ENCODE measurements at places on chromosomes 1 and 21. TPM values are rescaled to one million over a fixed set of nuclear protein-coding genes. Genes with fewer than 3 reads are reported as not detected.

Gene POU3F1
- total RNA-seq, result not detected

Gene PROK1
- not detected for total RNA-seq

Gene LIN28A
- total RNA-seq, result not detected

Gene SMIM12
- 19.3 TPM for total RNA-seq

Gene LCE2C
- total RNA-seq, result not detected

Gene LRRC38
- total RNA-seq, result not detected

Gene CADM3
- total RNA-seq, result not detected

DNA sequence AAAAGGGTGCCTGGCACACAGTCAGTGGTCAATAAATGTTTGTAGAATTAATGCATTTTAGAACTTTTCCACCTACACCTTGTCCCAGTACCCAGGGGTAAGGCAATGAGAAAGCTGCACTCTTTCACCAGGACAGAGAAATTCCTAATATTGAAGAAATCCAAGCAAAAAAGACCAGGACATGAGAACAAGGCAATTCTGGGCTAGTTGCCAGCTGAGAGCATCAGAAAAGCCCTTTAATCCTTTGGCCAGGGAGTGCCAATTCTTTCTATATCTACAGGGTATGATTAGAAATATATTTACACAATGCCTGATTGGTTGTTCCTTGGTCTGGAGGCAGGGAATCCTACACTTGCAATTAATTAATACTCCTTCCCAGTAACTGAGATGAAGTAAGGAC lies 492.4 kb upstream of the NFIA start:
- H3K27me3 ChIP-seq, result no peaks in the 10 kb centered on the region
- no peak for DNase-seq
- no peak overlapping the region for H3K4me3 ChIP-seq
- H3K27ac ChIP-seq, result no peak overlapping the region

DNA sequence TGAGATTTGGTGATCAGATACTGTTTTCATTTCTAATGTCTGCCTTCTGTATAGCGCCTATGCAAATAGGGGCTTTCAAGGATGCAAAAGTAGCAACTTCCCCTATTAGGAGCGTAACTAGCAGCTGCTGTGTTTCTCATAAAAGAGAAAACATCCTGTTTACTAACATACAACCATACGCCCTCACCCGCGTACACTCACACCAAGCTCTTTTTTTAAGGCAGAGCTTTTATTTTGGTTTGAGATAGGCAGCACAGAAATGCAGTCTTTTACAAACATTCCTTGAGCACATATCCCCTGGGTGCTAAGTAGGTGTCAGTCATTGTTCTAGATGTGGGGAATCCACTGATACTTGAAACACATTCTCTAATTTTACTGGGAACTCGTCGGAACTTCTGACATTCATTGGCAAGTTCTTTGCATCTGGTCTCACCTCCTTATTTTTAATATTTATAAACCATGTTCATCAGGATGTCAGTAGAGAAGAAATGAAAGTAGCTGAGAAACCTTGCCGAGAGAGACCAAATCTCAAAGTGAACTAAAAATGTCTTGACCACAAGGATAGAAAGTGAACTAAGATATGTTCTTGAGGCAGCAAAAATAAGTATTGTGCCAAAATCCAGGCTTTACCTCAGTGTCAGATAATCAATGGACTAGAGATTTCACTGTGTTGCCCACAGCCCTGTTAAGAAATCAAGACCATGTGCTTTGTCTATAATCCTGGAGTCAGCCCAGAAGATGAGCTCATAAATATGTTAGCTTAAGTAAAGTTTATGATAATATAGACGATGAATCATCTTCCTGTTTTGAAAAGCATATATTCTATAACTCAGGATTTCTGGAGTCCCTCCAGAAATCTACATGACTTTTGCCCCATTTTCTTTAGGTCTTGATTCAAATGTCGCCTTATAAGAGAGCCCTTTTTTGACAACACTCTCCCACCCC lies 350.9 kb downstream of the ST6GALNAC3 start:
- H3K36me3 ChIP-seq, result no peaks in the 10 kb centered on the region
- no peak for DNase-seq
- no peaks in the 10 kb centered on the region for H3K4me1 ChIP-seq

GRCh38 chr1:22852144-22852655 lies 120.5 kb downstream of the LACTBL1 start:
- DNase-seq, result no peak
- no peaks in the 10 kb centered on the region for H3K4me1 ChIP-seq
- no peaks in the 10 kb centered on the region for H3K27me3 ChIP-seq
- no peak overlapping the region for H3K27ac ChIP-seq
- H3K4me3 ChIP-seq, result no peak overlapping the region
- H3K36me3 ChIP-seq, result no peaks in the 10 kb centered on the region

GRCh38 chr1:170174395-170174794 lies 28.6 kb downstream of the NTMT2 start:
- H3K36me3 ChIP-seq, result no peaks in the 10 kb centered on the region
- H3K27me3 ChIP-seq, result no peaks in the 10 kb centered on the region
- no peaks in the 10 kb centered on the region for H3K4me1 ChIP-seq
- H3K4me3 ChIP-seq, result no peak overlapping the region
- H3K27ac ChIP-seq, result no peak overlapping the region

DNA sequence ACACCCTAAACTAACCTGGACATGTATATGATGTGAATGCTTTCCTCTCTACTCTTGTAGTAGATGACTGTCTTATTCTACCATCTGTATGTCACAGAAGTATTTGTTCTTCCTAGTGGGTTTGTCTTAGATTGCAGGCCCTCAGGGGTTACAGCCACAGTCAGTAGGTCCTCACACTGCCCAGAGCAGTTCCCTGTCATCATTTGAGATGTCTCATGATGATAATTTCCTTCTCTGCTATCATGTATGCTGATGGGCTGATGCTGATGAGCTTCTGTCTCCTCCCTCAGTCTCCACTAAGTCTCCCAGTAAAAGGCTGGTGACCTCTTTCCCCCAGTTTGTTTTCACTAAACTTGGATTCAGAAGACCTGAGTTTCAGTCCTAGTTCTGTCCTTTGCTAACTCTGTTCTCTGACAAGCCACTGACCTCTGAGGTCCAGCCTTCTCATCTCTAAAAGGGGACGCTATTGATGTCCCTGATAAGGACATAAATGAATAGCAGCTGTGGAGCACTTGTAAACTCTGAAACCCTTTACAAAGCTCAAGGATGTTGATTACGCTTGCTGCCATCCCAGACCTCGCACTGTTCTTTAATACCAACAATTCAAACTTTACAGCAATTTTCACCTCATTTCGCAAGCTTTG lies 3.1 kb upstream of the ETV3 start:
- H3K27ac ChIP-seq, result no peak overlapping the region
- no peaks in the 10 kb centered on the region for H3K36me3 ChIP-seq
- no peak overlapping the region for H3K4me3 ChIP-seq
- no peaks in the 10 kb centered on the region for H3K27me3 ChIP-seq
- DNase-seq, result no peak

DNA sequence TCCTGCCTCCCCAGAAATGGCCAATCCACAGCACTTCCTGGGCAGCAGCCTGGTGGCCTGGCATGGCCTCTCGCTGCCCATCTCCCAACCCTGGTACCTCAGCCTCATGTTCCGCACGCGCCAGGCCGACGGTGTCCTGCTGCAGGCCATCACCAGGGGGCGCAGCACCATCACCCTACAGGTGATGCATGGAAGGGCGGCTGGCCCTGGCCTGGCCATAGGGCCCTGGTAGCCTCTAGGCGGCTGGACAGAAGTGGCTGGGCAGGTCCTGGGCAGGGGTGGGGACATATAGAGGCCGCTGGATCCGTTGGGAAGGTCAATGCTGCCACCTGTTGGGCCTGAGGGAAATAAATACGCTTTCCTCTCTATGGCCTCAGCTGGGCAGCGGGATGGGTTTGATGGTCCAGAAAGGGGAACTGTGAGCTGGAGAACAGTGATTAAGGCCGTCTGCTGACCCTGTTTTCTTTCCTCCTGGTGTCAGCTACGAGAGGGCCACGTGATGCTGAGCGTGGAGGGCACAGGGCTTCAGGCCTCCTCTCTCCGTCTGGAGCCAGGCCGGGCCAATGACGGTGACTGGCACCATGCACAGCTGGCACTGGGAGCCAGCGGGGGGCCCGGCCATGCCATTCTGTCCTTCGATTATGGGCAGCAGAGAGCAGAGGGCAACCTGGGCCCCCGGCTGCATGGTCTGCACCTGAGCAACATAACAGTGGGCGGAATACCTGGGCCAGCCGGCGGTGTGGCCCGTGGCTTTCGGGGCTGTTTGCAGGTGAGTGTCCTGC lies 14.4 kb downstream of the CELSR2 start:
- peaks cover 10% of the 10 kb centered on the region for H3K4me1 ChIP-seq
- H3K36me3 ChIP-seq, result no peaks in the 10 kb centered on the region
- peak; percentile 96 for DNase-seq
- H3K4me3 ChIP-seq, result no peak overlapping the region
- H3K27me3 ChIP-seq, result no peaks in the 10 kb centered on the region

- H3K4me1 ChIP-seq, result no peaks in the 10 kb centered on the region
- no peaks in the 10 kb centered on the region for H3K27me3 ChIP-seq
- DNase-seq, result no peak
- no peaks in the 10 kb centered on the region for H3K36me3 ChIP-seq
- no peak overlapping the region for H3K4me3 ChIP-seq
These were observed 37.7 kb upstream of the KCNJ15 start for GRCh38 chr21:38219049-38219628.

DNA sequence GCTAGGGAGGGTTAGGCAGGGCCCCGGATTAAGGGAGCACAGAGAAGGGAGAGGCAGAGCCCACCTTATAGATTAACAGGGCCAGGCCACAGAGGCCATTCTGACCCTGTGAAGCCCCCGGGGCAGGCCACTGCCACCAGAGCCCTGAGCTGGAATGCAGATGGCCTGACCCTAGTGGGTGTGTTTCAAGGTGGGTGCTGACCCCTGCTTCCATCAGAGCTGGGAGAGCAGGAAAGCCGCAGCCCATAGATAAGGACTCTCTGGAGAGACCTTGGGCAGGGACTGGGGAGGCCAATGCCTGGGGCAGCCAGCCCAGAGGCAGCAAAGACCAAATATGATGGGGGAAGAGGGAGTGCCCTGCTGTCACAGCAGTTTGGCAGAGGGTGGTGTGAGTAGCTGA lies 35.9 kb downstream of the NCMAP start:
- no peak overlapping the region for H3K4me3 ChIP-seq
- H3K27me3 ChIP-seq, result no peaks in the 10 kb centered on the region
- no peak for DNase-seq

- no peak overlapping the region for H3K27ac ChIP-seq
- H3K36me3 ChIP-seq, result no peaks in the 10 kb centered on the region
- DNase-seq, result no peak
- no peaks in the 10 kb centered on the region for H3K27me3 ChIP-seq
These were observed 1423.9 kb upstream of the PRMT6 start for GRCh38 chr1:105632342-105633196.

DNA sequence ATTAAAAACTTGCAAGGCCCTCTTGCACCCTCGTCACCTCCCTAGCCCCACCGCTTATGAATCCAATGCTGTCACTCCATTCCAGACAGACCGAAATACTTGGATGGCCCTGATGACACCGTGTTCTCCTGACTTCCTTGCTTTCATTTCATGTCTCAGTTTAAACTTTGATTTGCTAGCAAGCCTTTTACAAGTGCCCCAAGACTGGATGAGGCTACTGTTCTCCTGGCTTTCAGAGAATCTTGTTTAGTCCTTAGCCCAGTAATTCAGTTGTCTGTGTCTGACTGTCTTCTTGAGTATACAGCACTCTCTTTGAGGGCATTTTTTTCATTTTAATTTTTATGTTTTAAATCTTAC lies 824 bp upstream of the IFI44L start:
- no peak for DNase-seq
- H3K36me3 ChIP-seq, result no peaks in the 10 kb centered on the region
- H3K27ac ChIP-seq, result no peak overlapping the region
- no peaks in the 10 kb centered on the region for H3K27me3 ChIP-seq
- peaks cover 13% of the 10 kb centered on the region for H3K4me1 ChIP-seq

- no peak overlapping the region for H3K27ac ChIP-seq
- no peaks in the 10 kb centered on the region for H3K27me3 ChIP-seq
- H3K36me3 ChIP-seq, result peaks cover 7% of the 10 kb centered on the region
- H3K4me3 ChIP-seq, result no peak overlapping the region
- no peak for DNase-seq
These were observed 120.1 kb downstream of the USP25 start for GRCh38 chr21:15849927-15850326.

DNA sequence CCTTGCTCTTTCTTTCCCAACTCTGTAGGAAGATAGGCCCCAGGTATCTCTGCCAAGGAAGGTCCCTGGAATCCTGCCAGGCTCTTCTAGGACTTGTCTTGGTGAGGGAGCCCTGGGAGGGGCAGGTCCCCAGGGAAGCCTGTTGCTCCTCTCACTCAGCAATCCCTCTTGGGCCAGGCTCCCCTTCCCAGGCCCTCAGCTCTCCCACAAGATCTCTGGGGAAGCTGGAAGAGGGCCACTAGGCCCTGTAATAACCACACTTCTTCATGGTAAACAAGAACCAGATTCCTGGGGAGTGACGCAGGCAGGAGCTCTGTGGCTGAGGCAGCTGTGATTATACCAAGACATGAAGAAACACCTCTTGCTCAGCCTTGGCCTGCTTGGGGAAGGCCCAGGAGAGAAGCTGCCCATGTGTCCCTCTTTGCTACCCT lies 9.9 kb upstream of the MAPKAPK2 start:
- H3K27ac ChIP-seq, result peak overlapping the region; percentile 61
- H3K4me3 ChIP-seq, result no peak overlapping the region
- H3K36me3 ChIP-seq, result no peaks in the 10 kb centered on the region
- no peaks in the 10 kb centered on the region for H3K27me3 ChIP-seq
- DNase-seq, result peak; percentile 95

GRCh38 chr1:116762781-116763115 lies 8.5 kb downstream of the CD2 start:
- no peaks in the 10 kb centered on the region for H3K36me3 ChIP-seq
- H3K4me1 ChIP-seq, result no peaks in the 10 kb centered on the region
- H3K27me3 ChIP-seq, result no peaks in the 10 kb centered on the region
- no peak for DNase-seq
- no peak overlapping the region for H3K4me3 ChIP-seq

- H3K27ac ChIP-seq, result no peak overlapping the region
- H3K4me3 ChIP-seq, result no peak overlapping the region
- no peaks in the 10 kb centered on the region for H3K36me3 ChIP-seq
- no peaks in the 10 kb centered on the region for H3K27me3 ChIP-seq
- H3K4me1 ChIP-seq, result no peaks in the 10 kb centered on the region
These were observed 235.9 kb downstream of the TPR start for GRCh38 chr1:186139115-186139514.

- no peaks in the 10 kb centered on the region for H3K4me1 ChIP-seq
- H3K27ac ChIP-seq, result no peak overlapping the region
- DNase-seq, result no peak
- no peak overlapping the region for H3K4me3 ChIP-seq
- no peaks in the 10 kb centered on the region for H3K27me3 ChIP-seq
These were observed 279.1 kb downstream of the PCP4 start for GRCh38 chr21:40146216-40146837.

GRCh38 chr1:232519186-232519585 lies 110.7 kb downstream of the SIPA1L2 start:
- H3K4me1 ChIP-seq, result no peaks in the 10 kb centered on the region
- no peak overlapping the region for H3K4me3 ChIP-seq
- no peaks in the 10 kb centered on the region for H3K27me3 ChIP-seq

DNA sequence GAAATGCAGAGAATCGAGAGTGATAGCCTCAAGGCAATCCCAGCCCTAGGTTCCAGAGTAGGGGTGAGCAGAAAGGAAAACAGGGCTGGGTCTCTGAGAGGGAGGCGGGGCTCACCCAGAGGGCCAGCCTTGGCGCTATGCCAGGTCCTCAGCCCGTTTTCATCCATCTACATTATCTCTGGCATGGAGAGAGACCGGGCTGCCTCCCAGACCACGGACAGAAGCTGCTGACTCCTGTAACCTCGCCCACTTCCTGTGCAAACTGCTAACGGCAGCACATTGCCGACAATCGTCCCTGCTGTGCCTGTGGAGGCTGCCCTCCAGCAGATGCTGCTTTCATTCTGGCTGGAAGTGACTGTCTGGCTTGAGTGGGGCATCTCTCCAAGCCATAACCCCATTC lies 569.1 kb downstream of the NPHP4 start:
- DNase-seq, result peak; percentile 66
- peaks cover 62% of the 10 kb centered on the region for H3K4me1 ChIP-seq
- no peaks in the 10 kb centered on the region for H3K36me3 ChIP-seq
- H3K27me3 ChIP-seq, result no peaks in the 10 kb centered on the region

All from PC-9 (cell line).